ENCODE measurements at places on chromosomes 16 and 17. TPM values are rescaled to one million over a fixed set of nuclear protein-coding genes. Genes with fewer than 3 reads are reported as not detected.

DNA sequence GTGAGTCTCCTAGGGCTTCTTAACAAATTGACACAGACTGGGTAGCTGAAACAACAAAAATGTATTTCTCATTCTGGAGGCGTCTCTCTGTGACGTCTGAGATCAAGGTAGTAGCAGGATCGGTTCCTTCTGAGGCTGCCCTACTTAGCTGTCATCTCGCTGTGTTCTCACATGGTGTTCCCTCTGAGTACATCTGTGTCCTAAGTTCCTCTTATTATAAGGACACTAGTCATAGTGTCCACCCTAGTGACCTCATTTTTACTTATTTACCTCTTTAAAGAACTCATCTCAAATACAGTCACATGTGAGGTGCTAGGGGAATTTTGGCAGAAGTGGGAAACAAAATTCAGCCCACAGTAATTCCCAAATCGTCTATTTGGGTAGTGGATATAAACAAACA is 529.1 kb downstream of the NPIPA7 start:
- DNase-seq, result no peak

DNA sequence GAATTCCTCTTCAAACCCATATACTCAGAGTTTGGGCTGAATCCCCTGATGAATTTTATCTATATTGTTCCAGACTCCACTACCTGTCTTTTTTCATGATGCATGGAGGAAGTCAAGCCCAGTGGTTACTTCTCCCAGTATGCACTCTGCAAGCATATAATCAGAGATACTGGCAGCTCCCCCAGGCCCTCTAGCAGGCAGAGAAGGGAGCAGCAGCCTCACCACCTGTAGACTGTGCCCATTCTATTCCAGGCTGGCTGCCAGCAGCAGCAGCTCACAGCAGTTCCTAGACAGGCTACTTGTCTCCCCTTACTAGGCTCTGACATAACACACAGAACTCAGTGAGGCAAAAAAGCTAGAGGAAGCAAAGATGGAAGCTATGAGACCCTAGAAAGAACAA is 3.4 kb downstream of the MKS1 start:
- DNase-seq, result no peak

DNA sequence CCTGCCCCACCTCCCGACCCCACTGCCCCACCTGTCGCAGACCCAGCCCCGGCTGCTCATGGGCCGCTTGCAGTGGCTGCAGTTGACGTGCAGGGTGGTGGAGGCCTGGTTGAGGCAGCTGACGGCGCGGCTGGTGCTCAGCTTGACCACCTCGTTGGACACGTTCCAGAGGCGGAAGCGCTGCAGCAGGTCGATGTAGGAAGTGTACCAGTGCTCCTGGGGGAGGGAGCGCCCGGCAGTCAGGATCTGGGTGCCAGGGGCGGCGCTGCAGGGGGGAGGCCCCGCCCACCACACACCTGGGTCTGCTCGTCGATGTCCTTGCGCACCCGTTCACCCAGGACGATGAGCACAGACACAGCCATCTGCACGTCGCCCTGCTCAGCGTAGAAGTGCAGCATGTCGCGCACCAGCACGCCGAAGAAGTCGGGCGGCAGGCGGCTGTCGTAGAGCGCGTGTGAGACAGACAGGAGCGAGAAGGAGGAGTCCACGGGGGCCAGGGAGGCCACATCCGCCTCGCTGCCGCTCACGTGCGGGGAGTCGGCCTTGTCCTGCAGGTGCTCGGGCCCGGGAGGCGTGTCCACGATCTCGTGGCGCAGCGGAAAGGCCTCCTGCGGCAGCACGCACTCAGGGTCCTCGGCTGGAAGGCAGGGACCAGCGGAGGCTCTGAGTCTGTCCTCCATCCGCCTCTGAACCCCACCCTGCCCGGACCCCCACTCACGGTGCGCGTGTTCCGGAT is 995 bp upstream of the JMJD8 start:
- no peak for DNase-seq

- no peak for DNase-seq
Observed at GRCh38 chr17:67080804-67081203, 36.5 kb downstream of the CACNG1 start.

DNA sequence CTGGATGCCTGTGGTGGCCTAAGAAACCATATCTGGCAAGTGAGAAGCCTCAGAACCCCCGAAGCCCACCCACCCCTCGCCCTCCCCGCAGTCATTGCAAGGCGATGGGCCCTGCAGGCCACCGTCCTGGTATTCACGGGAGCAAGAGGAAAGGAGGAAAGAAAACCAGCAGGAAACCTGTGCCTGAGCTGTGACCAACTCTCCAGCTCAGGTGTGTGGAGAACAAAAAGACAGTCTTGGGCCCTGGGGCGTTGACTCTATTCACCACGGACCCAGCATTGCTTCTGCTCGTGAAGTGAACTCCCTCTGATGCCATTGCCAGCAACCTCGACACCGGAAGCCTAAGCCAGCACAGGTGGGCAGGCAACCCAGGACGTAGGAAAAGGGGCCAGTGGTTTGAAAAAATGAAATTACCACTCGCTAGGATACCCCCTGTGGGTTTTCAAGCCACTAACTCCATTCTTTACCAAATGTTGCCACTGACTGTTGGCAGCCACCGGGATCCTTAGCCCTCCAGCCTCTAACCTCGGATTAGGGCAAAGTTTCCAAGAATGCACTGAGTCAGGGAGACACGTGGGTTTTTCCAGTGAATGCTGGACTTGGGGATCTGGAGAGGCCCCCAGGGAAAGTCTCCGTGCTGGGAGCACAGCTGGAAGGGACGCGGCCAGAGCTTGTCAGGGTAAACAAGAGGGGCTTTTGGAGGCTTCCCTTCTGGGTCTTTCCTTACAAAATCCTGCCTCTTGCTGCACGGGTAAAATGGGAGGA is 25.1 kb downstream of the FA2H start:
- peak; percentile 78 for DNase-seq

GRCh38 chr16:87850009-87851006 is 19.0 kb downstream of the SLC7A5 start:
- DNase-seq, result peak; percentile 97

DNA sequence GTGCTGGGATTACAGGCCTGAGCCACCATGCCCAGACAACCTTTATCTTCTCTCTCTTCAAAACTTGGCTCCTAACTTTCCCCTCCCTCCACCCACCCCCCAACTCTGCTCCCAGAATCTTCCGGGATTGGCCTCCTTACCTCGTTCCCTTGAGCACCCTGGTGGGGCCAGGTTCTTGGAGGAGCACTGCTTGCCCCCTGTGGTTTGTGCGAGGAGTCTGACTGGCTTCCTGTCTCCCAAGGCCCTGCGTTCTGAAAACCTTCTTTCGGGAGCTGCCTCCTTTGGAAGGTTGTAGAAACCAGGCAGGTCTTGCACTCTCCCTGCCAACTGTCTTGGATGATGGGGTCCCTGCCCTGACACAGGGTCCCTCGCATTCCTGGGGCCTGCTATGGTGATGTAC is 19.8 kb downstream of the PLXDC1 start:
- no peak for DNase-seq

- no peak for DNase-seq
Observed at GRCh38 chr16:23945243-23945642, 109.5 kb downstream of the PRKCB start.

DNA sequence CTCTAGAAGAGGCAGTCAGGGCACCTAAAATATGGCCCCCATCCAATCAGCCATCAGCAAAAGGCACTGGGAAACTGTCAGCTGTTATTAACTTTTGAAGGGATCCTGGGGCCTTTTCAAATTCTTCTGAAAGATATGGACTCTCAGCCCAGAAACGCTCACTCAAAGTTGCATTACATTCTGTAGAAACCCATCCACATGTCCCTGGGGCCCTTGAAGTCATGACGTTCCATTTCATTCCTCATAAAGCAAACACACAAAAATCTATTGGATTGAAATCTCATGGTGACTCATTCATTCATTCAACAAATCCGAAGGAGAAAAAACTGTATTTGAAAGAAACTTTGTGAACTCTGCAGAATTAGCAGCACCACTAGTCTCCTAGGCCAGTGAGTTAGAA is 215.3 kb downstream of the C16orf95 start:
- no peak for DNase-seq

DNA sequence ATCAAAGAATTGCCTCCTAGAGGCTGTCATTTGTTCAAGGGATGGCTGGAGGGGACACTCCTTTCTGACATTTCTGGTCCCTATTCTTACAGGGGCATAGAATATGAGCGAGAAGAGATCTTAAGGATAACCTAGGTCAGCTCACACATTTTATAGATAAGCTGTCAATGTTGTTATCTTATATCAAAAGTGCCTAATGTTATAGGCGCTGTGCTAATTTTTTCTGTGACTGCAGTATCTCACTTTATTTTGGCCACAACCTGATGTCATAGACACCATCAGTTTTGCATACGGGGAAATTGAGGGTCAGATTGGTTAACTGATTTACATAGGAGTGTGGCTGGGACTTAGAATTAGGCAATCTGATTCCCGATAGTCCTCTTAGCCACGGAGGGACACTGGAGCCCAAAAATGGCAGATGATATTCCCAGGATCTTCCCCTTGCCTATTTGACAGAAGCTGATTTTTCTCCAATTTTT is 1.2 kb downstream of the CPD start:
- DNase-seq, result peak; percentile 23

- no peak for DNase-seq
Observed at GRCh38 chr17:8631554-8631877, 991 bp upstream of the MYH10 start.

GRCh38 chr16:31466381-31466841 is 5.5 kb upstream of the TGFB1I1 start:
- DNase-seq, result no peak

- DNase-seq, result peak; percentile 12
Observed at GRCh38 chr16:49598383-49599170, 225.0 kb downstream of the C16orf78 start.

DNA sequence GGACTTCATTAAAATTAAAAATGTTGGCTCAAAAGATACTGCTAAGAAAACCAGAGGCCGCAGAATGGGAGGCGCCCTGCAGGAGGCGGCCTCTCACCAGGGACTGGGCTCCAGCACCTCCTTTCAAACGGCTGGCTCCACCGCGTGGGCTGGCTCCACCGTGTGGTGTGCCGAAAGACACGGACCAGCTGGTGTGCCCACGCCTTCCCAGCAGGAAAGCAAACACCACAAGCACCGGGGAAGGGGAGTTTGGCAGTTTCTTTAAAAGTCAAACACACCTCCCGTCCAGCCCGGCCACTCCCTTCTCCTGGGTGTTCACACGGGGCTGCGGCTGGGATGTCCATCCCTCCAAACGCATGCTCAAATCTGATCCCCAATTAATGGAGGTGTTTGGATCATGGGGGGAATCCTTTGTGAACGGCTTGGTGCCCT is 13.9 kb downstream of the HAGH start:
- DNase-seq, result peak; percentile 88

- no peak for DNase-seq
Observed at GRCh38 chr16:11503566-11503965, 83.2 kb downstream of the LITAF start.

- peak; percentile 76 for DNase-seq
Observed at GRCh38 chr17:45114117-45114932, 18.0 kb downstream of the PLCD3 start.

- DNase-seq, result no peak
Observed at GRCh38 chr16:53297477-53297876, 136.8 kb upstream of the RBL2 start.

DNA sequence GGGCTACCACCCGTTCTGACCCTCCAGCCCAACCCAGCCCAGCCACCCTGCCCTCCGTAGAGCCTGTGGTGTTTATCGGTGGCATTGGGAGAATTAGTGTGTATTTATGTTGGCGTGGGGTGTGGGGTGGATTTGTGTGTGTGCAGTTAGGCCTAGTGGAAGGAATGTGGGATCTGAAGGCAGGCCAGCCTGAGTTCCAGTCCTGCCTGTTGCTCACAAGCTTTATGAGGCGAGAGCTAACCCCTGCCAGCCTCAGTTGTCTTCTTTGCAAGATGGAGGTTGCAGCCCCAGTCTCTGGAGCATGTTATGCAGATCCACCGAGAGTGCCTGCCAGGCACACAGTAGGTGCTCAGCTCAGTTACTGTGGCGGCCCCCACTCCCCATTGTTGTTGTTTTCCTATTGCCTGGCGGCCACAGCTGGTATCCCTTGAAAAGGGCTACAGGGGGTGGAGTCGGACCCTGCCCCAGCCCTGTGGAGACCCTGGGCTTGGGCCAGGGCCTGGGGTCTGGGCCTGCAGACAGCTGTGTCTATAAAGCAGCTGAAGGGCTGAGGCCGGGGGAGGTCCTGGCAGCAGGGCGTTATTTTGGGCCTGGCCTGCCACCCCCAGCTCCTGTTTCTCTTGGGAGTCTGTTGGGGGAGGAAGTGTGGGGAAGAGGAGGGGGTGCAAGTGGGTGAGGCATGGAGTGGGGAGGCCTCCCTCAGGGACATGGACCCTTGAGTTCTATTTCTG is 5.1 kb downstream of the ERBB2 start:
- peak; percentile 89 for DNase-seq

DNA sequence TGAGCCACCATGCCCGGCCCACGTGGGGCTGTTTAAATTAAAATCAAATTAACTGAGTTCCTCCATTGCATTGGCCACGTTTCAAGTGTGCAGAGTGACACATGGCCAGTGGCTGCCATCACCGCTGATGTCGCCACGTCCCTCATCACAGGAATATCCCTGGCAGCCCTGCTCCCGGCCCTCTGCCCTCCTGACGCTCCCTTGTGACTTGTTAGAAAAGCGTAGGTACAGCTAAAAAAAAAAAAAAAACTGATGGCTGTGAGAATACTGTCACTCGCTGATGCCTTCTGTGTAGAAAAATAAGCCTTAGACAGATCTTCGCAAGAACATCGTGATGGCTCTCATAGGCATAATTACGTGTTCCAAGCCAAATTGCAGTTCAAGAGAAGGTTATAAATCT is 21.7 kb downstream of the CARHSP1 start:
- DNase-seq, result no peak

DNA sequence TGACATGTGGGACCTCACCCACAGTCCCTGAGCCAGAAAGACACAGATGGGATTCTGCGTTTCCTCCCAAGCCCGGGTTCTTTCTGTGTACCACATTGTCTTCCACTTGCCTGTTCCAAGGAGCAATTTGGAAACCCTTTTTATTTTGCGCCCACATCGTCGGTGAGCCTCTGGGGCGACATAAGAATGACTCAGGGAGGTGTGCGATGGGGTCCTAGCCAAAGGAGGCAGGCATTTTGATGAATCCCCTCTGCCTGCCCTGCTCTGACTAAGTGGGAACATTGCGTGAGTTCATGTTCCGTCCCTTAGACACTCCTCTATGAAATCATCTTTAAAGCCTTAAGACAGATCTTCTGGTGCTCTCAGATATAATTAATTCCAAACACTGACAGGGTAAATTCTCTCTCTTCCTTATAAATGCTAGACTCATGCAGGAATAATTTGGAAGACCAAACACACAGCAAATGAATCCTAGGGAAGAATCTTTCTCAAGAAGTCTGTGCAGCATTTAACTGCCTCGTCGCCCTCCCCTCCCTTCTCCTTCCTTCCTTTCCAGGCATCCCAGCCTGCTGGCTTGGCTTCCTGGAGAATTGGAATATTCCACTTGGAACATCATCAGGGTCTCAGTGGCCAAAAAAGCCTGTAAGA is 52.7 kb upstream of the FOXF1 start:
- no peak for DNase-seq

SCGB1C2 gene
- not detected for total RNA-seq

CRISPLD2 gene
- 2.0 TPM for total RNA-seq

MAPK8IP3 gene
- 44.9 TPM for total RNA-seq

LGALS9 gene
- 0.63 TPM for total RNA-seq

SPN gene
- total RNA-seq, result 0.59 TPM

MT1A gene
- not detected for total RNA-seq

CES1 gene
- not detected for total RNA-seq

NPIPA7 gene
- total RNA-seq, result 1.7 TPM

EPN3 gene
- total RNA-seq, result 0.87 TPM
